ENCODE measurements at places on chromosomes 2 and 18.

GRCh38 chr2:17894005-17894404 is 15.5 kb downstream of the KCNS3 start:
- no peak for DNase-seq

- DNase-seq = peak; percentile 61
Observed at GRCh38 chr2:182229297-182229696, 197.5 kb downstream of the PDE1A start.

GRCh38 chr2:60520917-60521539 is 32.4 kb downstream of the BCL11A start:
- DNase-seq = no peak

DNA sequence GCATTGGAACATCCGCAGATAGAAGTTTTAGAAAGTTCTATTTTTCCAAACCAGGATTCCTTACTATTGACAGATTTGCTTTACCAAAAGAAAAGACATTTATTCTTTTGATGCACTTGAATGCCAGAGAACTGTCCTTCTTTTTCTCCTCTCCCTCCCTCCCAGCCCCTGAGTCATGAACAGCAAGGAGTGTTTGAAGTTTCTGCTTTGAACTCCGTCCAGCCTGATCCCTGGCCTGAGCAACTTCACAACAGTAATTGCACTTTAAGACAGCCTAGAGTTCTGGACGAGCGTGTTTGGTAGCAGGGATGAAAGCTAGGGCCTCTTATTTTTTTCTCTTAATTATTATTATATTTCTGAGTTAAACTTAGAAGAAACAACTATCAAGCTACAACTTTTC is 33.6 kb downstream of the APCDD1 start:
- no peak for DNase-seq

DNA sequence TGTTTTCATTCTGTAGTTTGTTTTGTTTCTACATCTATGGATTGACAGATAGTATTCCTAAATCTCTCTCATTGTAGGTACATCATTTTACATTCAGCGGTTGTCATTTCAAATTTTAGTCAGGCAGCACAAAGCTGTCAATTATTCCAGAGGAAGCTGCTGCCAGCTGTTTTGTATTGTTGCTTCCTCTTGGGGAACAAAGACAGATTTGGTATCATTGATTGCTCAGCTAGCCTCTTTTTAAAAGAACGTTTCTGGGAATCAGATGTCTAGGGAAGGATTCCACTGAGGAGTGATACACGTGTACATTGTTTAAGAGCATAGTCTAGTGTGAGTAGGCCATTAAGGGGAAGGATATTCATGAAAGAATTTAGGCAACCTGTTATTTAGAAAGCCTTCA is 145.8 kb downstream of the AGPS start:
- no peak for DNase-seq

DNA sequence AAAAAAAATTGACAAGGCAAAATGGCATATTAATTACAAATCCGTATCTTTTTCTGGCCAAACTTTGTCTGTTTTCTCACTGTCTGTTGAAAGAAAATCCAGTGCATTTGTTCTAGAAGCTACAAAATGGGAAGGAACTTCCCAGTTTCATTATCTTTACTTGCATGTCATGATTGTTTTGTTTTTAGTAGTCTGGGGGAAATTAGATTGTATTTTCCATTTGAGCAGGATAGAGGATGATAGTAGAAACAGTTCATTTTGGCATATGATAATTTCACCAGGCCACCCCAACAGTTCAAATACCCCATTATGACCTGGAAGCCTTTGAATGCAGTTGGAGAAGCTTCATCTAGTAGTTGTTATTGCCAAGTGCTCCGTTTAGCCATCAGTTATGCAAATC is 77.5 kb upstream of the RANBP2 start:
- peak; percentile 70 for DNase-seq

GRCh38 chr2:127479866-127480743 is 46.2 kb downstream of the IWS1 start:
- DNase-seq = no peak

GRCh38 chr2:232502911-232503808 is 15.5 kb upstream of the ECEL1 start:
- peak; percentile 56 for DNase-seq

- peak; percentile 14 for DNase-seq
Observed at GRCh38 chr18:55585920-55586561, 2.0 kb downstream of the TCF4 start.

DNA sequence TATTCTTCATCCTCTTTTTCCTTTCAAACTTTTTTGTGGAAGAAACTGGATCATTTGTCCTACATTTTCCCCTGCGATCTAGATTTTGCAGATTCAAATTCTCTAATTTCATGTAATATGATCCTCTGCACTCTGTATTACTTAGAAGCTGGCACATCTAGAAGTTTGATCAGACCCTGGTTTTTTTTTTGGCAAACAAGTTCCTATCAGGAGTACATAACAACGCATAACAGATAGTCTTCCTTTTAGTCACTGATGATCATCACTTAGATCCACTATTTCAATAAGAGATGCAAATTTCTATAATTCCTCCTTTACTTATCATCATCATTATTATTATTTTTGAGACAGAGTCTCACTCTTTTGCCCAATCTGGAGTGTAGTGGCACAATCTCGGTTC is 117.1 kb downstream of the CDH2 start:
- no peak for DNase-seq

DNA sequence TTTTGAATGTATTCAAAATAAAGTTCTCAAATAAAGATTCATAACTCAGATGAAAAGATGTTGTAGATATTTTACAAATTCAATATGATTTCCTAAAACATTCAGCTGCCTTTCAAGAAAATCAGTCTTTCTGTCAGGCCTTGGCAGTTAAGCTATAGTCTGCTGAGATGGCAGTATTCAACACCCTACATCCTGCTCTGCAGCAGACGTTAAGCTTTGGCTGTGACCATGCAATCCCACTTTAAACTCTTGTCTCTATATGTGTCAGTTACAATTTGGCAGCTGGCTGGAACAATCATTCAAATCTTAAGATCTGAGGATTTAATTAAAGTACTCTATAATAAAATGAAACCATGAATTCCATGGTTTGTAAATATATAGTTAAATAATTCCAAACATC is 567.3 kb upstream of the ZNF804A start:
- DNase-seq = no peak

DNA sequence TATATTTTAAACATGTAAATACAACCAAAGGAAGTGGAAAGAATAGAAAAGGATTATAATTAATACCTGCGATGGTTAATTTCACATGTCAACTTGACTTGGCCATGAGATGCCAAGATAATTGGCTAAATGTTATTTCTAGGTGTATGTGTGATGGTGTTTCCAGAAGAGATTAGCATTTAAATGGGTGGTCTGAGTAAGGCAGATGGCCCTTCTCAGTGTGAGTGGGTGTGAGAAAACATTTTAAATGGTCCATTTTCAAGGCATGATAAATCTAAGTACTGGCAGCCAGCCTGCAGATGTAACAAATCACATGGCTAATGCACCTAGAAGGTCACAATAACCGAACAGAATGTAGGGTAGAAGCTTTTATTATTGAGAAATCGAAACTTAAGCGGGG is 99.6 kb upstream of the CDH7 start:
- no peak for DNase-seq

- DNase-seq = no peak
Observed at GRCh38 chr2:34985474-34985873, 1370.1 kb upstream of the CRIM1 start.

GRCh38 chr2:49619804-49620203 is 465.5 kb upstream of the FSHR start:
- DNase-seq = no peak

- no peak for DNase-seq
Observed at GRCh38 chr2:72925328-72925943, 8.1 kb downstream of the EMX1 start.

DNA sequence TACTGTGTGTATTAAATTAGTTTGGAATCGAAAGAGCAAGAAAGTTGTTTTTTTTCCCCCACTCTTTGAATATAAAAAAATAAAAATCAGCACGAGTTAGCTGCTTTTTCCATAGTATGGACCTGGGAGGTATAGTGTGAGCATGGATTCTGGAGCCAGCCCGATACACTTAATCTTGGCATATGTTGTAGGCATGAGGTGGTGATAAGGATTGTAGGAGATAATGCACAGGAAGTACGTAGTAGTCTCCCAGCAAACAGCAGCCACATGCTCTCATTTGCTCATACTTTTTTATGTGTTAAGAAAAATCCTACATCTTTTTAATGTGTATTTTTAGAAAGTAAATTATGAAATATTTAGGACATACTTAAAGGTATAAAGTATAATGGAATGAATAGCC is 2.1 kb upstream of the DNAJC27 start:
- DNase-seq = no peak

- no peak for DNase-seq
Observed at GRCh38 chr2:74005786-74006185, 21.1 kb downstream of the TET3 start.

DNA sequence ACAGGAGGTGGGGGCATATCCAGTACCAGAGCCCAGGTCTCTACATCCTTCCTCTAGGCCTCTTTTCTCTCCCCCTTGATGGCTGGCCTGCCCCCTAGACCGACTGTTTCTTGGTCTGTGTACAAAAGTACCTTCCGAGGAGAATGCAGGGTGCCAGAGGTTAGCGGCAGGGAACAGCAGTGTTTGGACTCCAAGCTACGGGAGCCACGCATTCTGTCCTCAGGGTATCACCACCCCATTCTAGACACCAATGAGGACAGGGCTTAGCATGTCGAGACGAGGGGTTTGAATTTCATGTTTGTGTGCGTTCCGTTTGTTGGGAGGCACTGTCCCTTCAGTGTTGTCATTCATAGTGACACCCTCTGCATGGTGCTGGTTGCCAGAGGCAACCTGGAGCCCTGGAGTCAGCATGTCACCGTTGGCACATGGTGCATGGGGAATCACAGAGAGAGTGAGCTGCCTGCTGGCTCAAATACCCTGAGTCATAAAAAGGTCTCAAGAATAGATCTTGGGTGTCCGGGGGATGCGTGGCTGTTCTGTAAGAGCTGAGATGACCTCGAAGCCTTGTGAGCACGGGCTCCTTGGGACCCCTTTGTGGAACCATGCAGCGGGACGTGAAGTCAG is 57.2 kb upstream of the LDLRAD4 start:
- DNase-seq = no peak

- DNase-seq = no peak
Observed at GRCh38 chr18:57659460-57660102, 37.9 kb upstream of the NARS1 start.

GRCh38 chr2:763766-764525 is 86.7 kb upstream of the TMEM18 start:
- DNase-seq = no peak

DNA sequence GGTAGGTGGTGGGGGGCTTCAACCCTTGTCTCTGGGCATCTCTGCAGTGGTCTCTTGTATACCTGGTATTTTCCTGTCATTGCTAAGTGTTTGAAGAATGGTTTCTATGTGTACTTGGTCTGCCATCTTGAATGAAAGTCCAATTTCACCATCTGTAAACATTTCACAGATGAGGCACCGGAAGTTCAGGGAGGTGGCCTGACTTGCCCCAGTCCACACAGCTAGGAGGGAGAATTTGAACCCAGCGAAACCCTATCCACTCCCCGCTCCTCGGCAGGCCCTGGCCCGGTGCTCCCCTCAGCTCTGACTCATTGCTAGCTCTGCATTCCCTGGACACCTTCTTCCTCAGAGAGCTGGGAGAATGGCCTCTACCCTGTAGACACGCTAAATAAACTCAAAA is 30.5 kb downstream of the ZAP70 start:
- no peak for DNase-seq

GRCh38 chr2:159555651-159556392 is 60.5 kb downstream of the BAZ2B start:
- peak; percentile 84 for DNase-seq

DNA sequence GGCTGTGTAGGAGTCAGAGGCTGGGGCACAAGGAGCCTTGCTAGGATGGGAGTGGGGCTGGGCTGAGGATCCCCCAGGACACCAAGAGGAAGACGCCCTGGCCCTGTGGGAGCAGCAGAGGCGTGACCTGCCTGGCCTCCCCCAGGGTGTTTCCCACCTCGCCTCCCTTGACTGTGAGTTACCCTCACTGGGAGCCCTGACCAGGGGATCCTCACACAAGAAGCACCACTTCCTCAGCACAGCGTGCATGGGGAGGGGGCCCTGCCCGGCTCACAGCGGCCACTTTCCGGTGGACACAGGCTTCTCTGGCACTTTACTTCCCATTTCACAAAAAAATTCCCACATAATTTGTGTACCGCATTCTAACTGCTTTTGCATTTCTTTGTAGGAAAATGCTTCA is 187.7 kb downstream of the EIPR1 start:
- DNase-seq = no peak

- peak; percentile 83 for DNase-seq
Observed at GRCh38 chr2:216034065-216034464, 20.7 kb upstream of the MREG start.

DNA sequence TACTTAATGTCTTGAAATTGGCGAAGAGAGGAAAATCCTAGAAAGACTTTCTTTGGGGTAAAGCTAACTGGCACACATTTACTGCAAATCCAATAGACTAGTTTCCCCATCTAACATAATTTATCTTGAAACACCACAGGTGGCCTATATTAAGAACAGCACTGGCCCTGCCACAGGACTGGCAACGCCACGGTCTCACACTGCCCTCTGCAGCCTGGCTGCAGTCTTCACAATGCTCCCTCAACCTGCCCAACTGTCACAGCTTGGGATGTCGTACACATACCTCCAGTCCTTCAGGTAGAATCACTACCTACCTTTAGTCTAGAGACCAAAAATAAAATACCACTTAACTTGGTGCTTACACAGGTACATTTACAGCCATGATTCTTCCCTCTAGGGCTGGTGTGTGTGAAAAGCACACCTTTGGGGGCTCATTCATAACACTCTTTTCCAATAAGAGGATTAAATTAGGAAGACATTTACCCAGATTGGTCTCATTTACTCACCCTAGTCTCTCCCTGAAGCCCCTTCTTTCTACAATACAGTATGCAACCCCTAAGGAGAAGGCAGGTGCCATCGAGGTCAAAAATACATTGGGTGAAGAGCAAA is 222.2 kb downstream of the C1D start:
- DNase-seq = peak; percentile 27

DNA sequence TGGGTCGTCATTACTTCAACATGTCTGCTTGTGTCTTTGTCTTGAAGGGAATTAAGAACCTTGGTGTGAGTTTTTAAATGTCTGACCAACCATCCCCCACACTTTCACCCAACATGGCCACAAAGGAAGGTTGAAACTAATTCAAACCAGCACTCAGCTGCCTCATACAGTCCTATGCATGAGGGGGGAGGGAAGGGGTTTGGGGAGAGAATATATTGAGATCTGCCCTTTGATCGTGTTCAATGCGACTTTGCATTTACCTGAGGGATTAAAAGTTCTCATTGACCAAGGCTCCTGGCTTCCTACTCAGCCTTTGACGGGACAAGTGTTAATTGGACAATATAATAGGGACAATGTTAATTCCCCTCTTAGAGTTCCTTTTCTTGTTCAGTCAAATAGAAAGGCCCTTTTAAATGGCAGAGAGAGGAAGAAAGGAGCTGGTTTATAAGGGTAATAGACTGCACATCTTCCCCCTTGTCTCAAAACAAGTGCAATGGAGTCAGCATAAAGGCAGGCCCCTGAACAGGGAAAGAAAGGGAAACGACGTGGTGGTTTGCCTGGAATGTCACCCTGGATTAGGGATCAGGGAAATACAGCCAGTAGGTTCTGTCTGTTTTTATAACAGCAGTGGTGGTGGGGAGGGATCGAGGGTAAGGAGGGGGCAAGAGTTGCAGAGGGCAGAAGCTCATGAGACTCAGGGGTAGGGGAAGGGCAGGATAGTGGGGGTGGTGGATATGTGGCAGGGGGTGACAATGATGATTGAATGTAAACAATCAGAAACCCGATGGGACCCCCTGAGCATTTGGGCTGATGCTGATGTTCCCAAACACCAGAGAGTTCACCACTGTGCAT is 198.7 kb downstream of the MYCN start:
- DNase-seq = no peak
